ENCODE measurements at places on chromosomes 1 and 21.

GRCh38 chr1:23214640-23215039, 2.7 kb downstream of the HTR1D start:
- DNase-seq, result no peak

DNA sequence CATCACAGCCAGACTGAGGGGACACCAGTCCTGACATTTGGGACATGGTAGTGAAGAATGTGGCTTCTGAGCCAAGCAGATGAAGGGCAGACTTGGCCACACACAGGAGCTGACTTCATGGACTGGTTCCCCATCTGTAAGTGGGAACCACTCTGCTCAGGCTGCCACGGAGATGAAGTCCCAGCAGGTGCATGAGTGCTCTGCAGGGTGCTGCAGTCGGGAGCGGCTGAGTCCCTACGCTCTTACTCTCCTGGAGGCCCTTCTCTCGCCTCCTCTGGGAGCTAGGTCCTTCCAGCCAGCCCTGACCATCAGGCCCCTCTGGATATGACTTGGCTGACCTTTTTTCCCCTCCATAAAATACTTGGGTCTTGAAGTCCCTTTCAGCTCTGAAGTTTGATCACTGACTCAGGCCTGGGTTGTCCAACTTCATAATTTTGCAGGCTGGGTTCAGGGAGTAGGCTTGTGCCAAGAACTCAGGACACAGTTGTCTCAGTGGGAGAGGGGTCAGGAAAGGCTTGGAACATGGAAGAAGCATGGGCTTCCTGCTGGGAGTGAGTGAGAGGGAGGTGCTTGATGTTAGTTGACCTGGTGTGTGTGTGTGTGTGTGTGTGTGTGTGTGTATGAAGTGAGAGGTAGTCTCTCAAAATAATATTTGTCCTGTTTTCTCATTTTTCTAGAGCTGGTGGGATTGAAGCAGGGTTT, 21.0 kb upstream of the EPS8L3 start:
- no peak for DNase-seq

GRCh38 chr1:28518745-28519341, 13.0 kb downstream of the RCC1 start:
- DNase-seq, result no peak

DNA sequence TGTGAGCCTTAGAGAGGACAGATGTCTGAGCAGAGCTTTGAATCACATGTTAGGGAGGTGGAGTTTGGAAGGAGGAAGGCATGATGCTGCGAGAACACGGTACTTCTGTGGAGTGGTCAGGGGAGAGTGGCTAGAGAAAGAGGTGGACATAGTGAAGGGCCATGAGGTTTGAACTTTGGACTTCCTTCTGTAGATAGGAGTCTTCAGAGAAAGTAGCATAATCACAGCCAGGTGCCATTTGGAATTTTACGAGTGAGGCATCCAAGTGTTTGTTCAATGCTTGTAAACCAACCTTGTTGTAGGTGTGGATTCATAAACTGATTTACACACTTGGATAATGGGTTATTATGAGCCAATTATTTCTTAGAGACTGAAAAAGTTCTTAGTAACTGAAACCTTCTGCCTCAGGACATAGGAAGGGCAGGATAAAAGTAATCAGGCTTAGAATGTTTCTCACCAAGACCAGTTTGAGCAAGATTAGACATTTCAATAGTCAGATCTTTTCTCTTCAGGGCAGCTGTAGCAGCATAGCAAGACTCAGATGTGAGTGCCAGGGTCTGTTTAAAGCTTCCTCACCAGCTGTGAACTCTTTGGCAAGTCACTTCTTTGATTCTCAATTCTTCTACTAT, 83.5 kb upstream of the HMCN1 start:
- no peak for DNase-seq

DNA sequence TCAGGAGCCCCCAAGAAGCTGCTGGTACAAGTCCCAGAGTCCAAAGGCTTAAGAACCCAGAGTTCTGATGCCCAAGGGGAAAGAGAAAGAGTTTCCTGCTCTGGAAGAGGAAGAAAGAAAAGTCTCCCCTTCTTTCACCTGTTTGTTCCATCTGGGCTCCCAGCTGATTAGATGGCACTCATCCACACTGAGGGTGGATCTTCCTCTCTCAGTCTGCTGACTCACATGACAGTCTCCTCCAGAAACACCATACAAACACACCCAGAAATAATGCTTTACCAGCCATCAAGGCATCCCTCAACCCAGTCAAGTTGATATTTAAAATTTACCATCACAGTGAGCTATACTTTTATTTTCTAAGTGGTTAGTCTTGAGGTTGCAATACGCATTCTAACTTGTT, 257.9 kb downstream of the PAPPA2 start:
- no peak for DNase-seq

DNA sequence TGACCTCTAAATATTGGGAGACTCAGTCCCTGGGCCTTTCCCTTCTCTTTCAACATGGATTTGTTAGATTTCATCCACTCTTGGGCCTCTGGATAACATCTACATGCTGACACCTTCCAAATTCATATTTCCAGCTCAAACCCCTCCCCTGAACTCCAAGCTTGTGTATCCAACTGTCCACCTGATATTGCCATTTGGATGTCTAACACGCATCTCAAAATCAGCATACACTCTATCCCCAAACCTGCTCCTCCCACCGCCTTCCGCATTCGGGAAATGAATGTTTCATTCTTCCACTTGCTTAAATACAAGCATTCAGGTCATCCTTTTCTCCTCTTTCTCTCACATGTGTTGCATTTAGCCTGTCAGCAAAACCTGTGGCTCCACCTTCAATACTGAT, 17.5 kb upstream of the KAZN start:
- no peak for DNase-seq

DNA sequence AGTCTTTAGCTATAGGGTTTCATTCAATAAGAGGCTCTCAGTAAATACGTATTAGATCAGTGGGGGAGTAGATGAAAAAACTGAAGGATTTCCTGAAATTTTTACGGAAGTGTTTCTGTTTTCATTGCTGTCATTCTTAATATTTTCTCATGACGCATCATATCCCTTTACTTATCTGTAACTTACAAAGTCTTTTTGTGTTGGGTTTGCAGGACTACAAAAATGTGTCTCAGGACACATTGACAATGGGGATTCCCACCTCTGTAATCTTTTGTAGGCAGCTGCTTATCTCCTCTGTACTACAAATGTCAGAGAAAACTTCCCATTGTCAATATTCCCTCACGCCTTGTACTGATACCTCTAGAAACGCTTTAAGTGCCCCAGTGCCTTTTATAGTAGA, 35.5 kb downstream of the CRP start:
- no peak for DNase-seq

GRCh38 chr1:26025517-26025916, 3.9 kb downstream of the EXTL1 start:
- DNase-seq, result no peak

- DNase-seq, result no peak
Measured at GRCh38 chr1:27314169-27314568, 7.8 kb upstream of the TMEM222 start.

- DNase-seq, result no peak
Measured at GRCh38 chr1:150881331-150882070, 5.1 kb upstream of the ARNT start.

DNA sequence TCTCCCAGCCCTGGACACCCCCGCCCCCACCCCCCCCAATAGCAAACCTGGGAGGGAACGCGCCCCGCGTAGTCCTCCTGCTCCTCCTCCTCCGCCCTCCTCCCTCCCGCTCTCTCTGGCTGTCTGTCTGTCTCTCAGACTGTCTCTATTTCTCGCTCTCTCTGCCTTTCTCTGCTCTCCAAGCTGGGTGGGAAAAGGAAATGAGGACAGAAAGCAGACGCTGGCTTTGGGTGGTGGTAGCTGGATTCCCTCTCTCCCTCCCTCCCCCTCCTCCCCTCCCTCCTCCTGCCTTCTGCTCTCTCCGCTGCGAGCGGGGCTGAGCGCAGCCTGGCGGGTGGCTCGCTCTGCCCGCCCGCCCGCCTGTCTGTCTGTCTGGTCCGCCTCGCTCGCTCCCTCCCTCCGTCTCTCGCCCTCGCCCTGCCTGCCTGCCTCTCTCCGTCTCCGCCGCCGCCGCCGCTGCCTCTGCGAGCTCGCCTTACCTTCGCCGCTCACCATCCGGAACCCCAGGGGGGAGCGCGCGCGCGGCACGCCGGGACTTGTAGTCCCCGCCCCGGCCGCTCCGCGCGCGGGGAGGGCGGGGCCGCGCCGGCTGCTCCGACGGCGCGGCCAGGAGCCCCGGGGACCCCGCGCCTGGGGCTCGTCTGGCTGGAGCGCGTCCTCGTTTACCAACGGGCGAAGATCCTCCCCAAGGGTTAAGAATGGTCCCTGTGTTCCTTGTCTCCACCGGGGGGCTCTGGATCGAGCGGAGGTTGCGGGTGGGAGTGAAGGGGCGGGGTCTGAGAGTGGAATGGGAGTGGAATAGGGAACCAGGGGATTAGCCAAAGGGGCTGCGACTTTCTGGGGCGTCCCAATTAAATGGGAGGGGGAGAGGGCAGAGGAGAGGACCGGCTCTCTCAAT, at the start of gene AHDC1:
Gene AHDC1 (minus strand): TSS at position 464 of the 898 bp plus-strand sequence. CDS start 52,029 bp downstream, outside the sequence.
- DNase-seq, result peak; percentile 87

DNA sequence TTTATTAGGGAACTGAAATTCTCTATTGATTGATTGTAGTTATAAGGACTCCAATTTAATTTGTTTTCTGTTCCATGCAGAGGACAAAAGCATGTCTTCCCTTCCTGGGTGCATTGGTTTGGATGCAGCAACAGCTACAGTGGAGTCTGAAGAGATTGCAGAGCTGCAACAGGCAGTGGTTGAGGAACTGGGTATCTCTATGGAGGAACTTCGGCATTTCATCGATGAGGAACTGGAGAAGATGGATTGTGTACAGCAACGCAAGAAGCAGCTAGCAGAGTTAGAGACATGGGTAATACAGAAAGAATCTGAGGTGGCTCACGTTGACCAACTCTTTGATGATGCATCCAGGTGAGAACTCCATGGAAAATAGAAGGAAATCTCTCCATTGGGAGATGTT, 1.5 kb downstream of the SETDB1 start:
- DNase-seq, result no peak

- DNase-seq, result no peak
Measured at GRCh38 chr1:6248161-6248776, 4.3 kb downstream of the HES3 start.

DNA sequence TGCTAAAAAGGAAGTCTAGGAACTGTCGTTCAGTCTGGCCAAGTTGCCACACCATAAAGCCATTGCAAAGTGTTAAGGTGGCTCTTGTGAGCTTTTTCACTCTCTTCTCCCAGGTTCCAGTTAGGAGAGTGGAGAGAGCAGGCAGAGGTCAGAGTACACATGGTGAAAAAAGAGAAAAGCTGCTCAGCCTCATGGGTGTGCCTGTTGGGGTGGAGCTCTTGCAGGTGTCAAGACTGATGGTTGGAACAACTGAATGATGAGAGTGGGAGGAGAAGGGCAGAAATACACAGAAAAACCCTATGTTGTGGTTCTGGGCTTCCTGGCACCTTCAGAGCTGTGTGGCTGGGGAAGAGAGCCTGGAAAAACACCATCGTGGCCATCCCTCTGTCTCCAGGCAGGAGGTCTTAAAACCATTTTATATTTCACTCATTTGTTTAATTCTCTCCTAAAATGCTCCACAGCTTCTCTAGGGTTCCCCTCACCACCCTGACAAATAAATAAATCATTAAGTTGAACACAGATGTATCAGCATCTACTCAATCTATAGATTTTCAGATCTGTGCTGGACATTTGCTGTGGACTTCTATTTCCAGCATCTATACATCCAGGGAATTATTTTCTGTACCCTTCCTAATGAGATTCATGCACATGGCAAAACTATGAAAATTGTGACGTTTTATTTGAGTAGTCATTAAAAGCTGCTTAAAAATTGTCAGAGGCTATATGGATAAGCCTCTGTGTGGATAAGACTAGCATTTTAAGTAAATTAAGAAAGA, 17.5 kb downstream of the UBASH3A start:
- DNase-seq, result no peak

DNA sequence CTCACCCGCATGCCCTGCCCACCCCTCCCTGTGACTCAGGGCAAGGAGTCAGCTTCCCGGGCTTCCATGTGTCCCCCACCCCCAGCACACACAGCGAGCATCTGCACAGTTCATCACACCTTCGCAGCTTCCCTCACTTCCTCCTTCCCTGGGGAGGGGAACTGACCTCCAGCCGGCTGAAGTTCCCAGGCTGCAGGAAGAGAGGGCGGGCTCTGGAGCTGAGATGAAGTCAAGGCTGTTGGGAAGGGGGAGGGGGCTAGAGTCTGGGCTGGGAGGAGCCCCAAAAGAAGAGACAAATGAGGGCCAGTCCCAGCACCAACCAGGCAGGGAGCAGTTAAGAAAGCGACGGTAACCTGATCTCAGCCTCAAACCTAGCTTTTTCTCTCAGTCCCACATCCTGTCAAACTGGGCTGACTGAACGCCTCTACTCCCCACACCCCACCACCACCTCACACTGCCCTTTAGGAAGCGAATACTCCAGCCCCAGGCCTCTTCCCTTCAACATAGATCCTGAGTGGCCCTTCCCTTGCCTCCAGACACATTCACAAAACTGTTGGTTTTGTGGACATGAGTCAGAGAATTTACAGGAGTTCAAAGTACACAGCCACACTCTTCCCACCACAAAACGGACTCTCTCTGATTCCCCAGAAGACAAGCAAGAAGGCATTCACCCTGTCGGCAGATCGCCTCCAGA, 1.8 kb downstream of the RHOC start:
- peak; percentile 26 for DNase-seq

GRCh38 chr1:232538224-232538942, 91.5 kb downstream of the SIPA1L2 start:
- no peak for DNase-seq

- DNase-seq, result no peak
Measured at GRCh38 chr1:160839746-160840145, 22.9 kb downstream of the CD244 start.

DNA sequence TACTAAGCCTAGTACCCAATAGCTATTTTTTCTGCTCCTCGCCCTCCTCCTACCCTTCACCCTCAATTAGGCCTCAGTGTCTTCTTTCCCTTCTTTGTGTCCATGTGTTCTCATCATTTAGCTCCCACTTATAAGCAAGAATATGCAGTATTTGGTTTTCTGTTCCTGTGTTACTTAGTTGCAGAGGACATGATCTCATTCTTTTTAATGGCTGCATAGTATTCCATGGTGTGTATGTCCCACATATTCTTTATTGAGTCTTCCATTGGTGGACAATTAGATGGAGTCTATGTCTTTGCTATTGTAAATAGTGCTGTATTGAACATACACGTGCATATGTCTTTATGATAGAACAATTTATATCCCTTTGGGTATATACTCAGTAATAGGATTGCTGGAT, 106.9 kb upstream of the NR5A2 start:
- no peak for DNase-seq

- DNase-seq, result no peak
Measured at GRCh38 chr1:101325144-101325543, 88.3 kb downstream of the S1PR1 start.

- DNase-seq, result no peak
Measured at GRCh38 chr1:7339953-7340352, 431.1 kb upstream of the VAMP3 start.

DNA sequence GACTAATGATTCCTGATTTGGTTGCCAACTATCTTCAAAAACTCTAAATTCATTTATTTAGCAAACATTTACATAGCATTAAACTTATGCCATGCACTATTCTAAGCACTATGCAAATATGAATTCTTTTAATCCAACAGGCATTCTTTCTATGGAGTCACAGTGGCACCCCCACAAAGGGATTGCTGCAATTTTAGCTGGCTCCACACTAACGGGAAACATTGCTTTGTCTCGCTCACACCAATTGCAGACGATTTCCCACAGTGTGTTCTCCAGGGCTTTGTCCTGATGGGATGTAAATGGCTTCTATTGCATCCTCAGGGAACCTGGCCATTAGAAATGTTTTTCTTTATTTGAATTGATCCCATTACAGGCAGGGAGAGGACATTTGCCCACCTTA, 259.1 kb downstream of the BARHL2 start:
- DNase-seq, result no peak

Data from effector memory CD4-positive, alpha-beta T cell (primary cell).